ENCODE measurements at places on chromosomes 3 and 15.

- peak; percentile 54 for DNase-seq
These were observed at the start of gene GOLGA8B for GRCh38 chr15:34583399-34584329. TSS of gene GOLGA8B (minus strand) at chr15:34583651. CDS start at chr15:34535912, 47,739 bp downstream.

- DNase-seq = no peak
These were observed 21.3 kb upstream of the NUDT16 start for GRCh38 chr3:131360191-131360755.

GRCh38 chr3:4225005-4225471 is 78.1 kb upstream of the SETMAR start:
- DNase-seq = no peak

GRCh38 chr3:46693892-46694226 is 380 bp upstream of the ALS2CL start:
- DNase-seq = no peak

GRCh38 chr3:128151758-128152274 is 1.5 kb upstream of the EEFSEC start:
- DNase-seq = no peak

GRCh38 chr3:105365081-105365390 is 1.7 kb upstream of the ALCAM start:
- DNase-seq = no peak

- no peak for DNase-seq
These were observed 224.2 kb downstream of the CNTN3 start for GRCh38 chr3:74390121-74390877.

DNA sequence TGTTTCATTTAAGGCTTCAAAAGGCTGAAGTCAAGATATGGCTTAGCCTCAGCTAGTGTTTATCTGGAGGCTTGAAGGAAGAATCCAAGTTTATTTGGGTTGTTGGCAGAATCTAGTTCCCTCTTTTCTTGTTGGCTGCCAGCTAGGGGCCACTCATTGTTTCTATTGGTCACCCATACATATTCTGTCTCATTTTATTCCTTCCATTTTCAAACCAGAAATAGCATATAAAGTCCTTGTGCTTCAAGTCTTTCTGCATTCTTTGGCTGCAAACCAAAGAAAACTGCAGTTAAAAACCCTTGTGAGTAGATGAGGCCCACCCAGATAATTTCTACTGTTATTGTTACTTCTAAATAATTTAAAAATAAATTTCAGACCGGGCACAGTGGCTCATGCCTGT is 301.7 kb downstream of the OXSM start:
- DNase-seq = no peak

DNA sequence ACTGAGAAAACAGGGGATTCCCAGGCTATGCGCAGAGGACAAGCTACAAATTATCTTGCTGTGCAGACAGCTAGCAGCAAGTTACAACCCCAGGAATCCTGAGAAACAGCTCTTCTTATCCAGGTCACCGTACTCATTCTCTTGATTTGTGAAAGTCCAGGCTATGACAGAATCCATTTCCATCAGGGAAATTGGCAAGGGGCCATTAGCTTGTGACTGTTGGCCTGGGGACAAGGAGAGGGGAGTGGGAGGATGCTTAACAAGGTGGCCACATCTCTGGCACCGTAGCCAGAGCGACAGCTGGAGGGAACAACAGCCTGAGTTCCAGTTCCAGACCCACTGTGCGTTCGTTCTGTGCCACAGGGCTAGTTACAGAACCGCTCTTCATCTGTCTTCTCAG is 44.9 kb upstream of the PLXNA1 start:
- peak; percentile 73 for DNase-seq

DNA sequence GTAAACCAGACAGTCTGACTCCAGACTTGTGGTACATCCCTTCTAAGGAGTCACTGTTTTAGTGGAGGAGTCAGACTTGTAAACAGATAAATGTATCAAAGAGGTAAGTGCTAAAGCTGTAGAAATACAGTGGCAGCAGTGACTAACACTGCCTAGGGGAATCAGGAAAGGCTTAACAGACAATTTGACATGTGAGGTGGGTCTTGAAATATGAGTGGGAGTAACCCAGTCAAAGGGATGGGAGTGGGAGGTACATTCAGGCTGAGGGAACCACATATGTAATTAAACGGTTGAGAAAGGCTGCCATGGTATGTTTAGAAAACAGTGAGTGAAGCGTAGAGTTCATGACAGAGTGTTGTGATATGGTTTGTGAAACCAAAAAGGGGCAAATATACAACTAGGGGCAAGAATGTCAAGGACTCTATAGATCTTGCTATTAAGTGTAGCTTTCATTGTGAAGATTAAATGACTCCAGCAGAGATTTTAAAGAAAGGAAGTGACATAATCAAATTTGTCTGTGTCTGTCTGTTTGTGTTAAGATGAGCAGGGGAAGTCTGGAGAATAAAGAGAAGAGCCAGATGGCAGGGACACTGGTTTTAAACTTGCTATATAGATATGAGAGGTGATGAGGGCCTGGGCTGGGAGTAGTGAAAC is 11.2 kb upstream of the ALCAM start:
- no peak for DNase-seq

DNA sequence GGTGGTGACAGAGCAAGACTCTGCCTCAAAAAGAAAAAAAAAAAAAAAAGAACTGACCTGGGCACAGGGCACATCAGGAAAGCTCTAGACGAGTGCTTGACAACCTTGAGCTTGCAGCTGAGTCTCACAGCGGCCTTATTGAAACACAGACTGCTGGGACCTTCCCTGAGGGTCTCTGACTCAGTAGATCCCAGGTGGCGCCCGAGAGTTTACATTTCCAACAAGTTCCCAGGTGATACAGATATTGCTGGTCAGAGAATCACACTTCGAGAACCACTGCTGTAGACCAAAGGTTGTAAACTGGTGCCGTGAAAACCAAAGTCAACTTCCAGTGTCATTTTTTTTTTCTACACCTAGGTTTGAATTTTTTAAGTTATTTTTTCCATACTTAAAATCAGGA is 573.2 kb upstream of the MDFIC2 start:
- no peak for DNase-seq

GRCh38 chr15:80450811-80451321 is 46.7 kb downstream of the ARNT2 start:
- no peak for DNase-seq

DNA sequence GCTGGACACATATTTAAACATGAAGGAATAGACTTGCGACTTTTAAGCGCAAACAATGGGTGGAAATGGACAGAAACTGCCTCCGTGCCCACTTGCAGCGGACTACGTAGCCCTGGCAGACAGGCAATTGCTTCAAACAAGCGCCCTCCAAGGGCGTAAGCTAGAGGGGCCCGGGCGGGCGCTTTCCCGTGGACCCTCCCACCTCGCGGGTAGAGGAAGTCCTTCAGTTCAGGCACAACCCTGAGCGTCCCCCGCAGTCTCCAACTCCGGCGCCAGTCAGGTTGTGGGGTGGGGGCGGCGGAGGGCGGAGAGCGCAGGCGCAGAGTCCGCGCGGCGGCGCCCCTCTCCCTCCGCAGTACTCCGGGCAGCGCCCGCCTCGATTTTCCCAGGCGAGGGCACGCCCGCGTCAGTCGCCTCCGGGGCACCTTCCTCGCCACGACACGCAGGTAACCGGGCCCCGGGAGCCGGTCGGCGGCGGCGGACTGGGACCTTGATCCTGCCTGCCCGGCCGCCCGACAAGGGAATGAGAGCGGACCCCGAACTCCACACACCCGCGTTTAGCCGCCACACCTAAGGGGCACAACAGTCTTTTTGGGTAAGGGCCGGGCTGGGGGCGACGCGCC is at the start of gene SLC35G2:
Gene SLC35G2 (plus strand): TSS at position 358 of the 623 bp plus-strand sequence. CDS start 35,335 bp downstream, outside the sequence.
- DNase-seq = peak; percentile 76

DNA sequence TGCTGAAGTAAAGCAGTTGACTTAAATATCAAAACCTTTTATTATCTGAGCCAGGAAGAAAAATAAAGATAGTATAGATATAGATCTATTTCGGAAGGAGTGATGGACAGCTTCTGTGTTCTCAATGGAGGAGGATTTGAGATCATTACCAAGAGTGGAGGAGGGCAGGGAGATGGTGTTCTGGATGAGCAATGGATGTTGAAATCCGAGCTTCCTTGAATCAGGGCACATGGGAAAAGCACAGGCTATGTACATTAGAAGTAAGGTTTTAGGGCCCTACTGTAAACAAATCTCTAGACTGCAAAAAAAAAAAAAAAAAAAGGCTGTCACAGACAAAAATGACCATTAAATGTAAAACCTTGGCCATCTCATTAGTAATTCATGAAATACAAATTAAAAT is 43.2 kb downstream of the GTPBP8 start:
- no peak for DNase-seq

- DNase-seq = no peak
These were observed 40.5 kb downstream of the KLF13 start for GRCh38 chr15:31367021-31367729.

- DNase-seq = peak; percentile 2
These were observed 86.8 kb downstream of the SYNPR start for GRCh38 chr3:63364910-63365309.

GRCh38 chr3:68972358-68972979 is 40.1 kb upstream of the TAFA4 start:
- DNase-seq = peak; percentile 24

DNA sequence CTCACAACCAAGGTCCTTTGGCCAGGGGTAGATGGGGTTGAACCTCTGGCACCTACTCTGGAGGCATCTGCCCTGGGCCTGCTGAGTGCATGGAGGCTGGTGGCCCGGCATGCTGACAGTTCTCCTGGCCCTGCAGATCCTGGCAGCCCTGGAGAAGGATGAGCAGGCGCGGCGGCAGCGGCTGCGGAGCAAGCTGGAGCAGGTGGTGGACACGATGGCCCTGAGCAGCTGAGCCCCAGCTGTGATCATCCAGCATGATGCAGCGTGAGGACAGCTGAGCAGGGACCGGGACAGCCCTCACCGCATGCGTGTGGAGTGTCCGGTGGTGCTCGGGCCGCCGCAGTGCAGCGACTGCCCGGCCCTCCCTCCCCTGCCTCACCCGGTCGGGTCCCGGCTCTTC is 50.9 kb downstream of the PLXNA1 start:
- no peak for DNase-seq

- DNase-seq = no peak
These were observed 23.6 kb downstream of the MEGF11 start for GRCh38 chr15:66229790-66230465.

- DNase-seq = no peak
These were observed 24.8 kb downstream of the SPCS1 start for GRCh38 chr3:52730681-52731080.

- DNase-seq = no peak
These were observed 107.2 kb upstream of the RASGRP1 start for GRCh38 chr15:38671675-38672254.

- DNase-seq = no peak
These were observed 2.9 kb downstream of the CBLB start for GRCh38 chr3:105865867-105866350.

DNA sequence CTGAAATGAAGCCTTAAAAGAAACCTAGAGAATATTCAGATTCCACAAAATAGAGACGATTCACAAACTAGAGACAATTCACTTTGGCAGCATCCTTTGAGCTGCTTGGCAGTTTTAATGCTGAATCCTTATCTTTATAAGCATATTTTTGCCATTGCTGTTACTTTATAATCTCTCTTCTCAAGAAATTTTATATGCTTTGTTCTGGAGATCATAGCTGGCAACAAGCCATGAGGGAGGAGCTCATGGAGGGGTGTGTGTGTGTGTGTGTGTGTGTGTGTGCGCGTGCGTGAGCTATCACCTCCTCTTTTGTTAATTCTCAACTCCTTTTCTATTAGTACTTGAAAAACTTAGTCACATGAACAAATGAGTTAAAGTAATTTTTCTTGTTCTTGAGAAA is 495.0 kb upstream of the RGMA start:
- DNase-seq = no peak

DNA sequence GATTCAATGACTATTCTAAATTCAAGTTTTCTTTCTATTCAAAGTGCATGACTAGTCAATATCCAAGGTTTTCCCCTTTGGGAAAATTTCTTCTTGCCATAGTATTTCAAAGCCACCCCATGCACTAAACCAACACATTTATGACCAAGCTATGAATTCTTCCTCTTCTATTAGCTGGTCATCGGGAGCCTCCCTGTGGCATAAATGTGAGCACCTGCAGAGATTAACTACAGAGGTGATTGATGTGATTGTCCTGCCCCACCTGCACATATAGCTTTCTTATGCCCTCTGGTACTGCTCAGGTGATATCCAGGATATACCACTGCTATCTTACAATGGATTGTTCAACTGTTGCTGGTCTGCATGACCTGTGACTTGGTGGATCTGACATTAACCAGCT is 694.9 kb downstream of the ZBBX start:
- no peak for DNase-seq

- DNase-seq = no peak
These were observed 269.0 kb upstream of the ST8SIA2 start for GRCh38 chr15:92124657-92125010.

DNA sequence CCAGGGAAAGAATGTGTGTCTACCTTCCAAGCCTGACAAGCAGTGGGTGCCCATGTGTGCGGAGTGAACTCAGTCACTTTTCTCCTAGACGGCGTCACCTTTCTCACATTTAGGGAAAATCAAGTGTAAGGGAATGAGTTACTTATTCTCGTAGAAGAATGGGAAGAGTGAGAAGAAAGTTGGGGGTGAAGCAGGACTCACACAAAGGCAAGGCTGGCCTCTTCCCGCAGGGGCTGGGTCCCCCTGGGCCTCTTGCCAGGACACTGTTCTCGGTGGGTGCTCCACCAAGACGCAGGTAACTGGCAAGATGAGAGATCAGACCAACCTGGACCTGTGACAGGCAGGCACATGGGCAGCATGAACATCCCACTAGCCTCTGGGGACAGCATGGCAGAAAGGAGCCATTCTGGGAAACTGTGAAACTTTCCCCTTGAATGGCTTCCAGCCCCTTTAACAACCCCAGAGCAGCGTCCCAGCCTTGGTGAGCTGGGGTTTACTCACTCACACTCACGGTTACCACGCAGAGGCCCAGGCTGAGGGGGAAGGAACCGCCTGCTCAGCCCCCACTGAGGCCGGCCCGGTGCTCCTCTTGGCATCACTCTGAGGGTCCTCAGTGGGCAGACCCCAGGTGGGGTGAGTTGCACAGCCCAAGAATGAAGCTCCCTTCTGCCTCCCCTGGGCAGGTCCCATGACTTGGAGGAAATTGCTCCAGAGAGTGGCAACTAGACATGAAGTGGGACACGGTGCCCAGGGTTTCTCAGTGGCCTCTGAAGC is 15.0 kb upstream of the SRP14 start:
- DNase-seq = no peak

DNA sequence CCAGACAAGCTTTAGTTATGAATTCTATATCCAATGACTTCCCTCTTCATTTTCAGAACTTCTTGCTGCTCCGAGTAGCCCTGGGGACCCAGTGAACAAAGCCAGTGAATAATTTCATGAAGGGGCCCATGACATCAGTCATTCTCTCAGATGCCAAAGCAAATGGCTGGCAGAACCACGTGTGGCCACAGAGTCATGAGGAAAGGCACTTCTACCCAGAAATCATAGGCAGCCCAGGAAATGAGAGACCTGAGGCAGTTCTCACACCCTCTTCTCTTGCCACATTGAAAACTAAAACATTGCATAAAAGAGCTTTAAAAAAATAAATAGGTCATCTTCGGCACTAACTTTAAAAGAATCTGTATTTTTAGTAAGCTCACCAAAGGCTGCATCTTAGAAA is 4.3 kb upstream of the UACA start:
- DNase-seq = no peak

GRCh38 chr15:76972389-76973361 is 22.3 kb upstream of the PSTPIP1 start:
- DNase-seq = no peak

- DNase-seq = no peak
These were observed 30.4 kb upstream of the ZNF639 start for GRCh38 chr3:179292450-179292849.

- DNase-seq = no peak
These were observed 651.6 kb downstream of the NTRK3 start for GRCh38 chr15:87604857-87605446.

GRCh38 chr15:79887054-79887930 is 9.5 kb downstream of the MTHFS start:
- DNase-seq = no peak

GRCh38 chr3:156658732-156659090 is 15.7 kb upstream of the TIPARP start:
- DNase-seq = no peak
